ENCODE measurements at places on chromosomes 6 and 20.
A peak's percentile ranks its signal among the peaks of the same experiment; 100 is the strongest.

GRCh38 chr6:90764001-90764400 lies 177.1 kb upstream of the MAP3K7 start:
- peak; percentile 1 for DNase-seq

DNA sequence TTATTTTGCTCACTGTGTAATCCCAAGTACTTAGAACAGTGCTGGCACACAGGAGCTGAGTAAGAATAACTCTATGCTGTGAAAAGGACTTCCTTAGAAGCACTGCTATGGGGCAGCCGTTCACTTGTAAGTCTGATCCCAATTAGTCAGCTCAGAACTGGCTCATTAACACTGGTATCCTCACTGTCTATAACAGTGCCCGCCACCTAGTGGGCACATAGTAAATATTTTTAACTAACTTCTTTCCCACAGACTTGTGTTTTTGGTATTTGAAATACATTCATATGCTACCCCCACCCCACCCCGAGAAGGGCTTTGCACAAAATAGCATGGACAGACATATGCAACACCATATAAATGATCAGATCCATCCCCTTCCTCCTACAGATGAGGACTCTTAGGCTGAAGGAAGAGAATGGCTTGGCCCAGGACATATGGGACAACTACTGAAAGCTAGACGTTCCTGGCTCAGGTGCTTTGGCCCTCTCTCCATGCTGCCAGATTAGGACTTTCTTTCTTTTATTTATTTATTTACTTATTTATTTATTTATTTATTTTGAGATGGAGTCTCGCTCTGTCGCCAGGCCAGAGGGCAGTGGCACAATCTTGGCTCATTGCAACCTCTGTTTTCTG lies 47.1 kb downstream of the DST start:
- peak; percentile 77 for DNase-seq

- DNase-seq = no peak
Observed at GRCh38 chr6:22467645-22468044, 101.7 kb upstream of the HDGFL1 start.

- no peak for DNase-seq
Observed at GRCh38 chr6:154930451-154930851, 64.7 kb upstream of the TIAM2 start.

- DNase-seq = peak; percentile 47
Observed at GRCh38 chr20:43959079-43959919, 44.6 kb downstream of the TOX2 start.

DNA sequence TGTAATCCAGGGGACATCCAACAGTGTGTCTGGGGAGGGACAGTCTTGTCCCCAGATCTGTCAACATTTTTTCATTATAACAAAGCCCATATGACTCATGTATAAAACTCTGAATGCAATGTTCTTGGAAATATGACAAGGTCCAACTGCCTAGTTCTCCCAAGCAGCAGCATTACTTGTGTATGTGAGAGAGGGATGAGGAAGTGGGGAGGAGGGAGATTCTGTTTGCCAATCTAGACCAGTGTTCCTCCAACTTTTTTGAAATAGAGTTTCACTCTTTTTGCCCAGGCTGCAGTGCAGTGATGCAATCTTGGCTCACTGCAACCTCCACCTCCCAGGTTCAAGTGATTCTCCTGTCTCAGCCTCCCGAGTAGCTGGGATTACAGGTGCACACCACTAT lies 394.8 kb downstream of the DHX35 start:
- DNase-seq = peak; percentile 7

- no peak for DNase-seq
Observed at GRCh38 chr6:33187809-33188208, 4.5 kb downstream of the COL11A2 start.

GRCh38 chr6:139381216-139381865 lies 6.9 kb upstream of the CITED2 start:
- no peak for DNase-seq

- DNase-seq = peak; percentile 73
Observed at GRCh38 chr6:56911847-56912246, 43.1 kb upstream of the BEND6 start.

GRCh38 chr20:61173961-61174725 lies 77.9 kb upstream of the CDH4 start:
- peak; percentile 57 for DNase-seq

DNA sequence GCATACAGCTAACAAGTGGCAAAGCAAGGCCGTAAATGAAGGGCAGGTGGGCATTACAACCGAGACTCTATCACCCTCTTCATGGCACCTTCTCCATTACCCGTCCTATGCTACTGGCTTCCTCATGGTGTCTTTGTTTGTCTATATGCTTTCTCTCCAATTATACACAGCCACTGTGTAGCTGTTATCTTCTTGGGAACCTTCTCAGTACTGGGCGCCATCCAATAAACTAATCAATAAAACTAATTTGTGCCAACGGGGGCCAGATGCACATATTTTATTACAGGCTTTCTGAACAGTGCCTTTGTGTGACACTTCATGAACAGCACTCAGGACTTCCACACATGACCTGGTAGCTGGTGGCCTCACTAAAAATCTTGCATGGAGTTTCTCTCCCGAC lies 149.8 kb upstream of the PCSK2 start:
- no peak for DNase-seq

Measured in GM23248 (cell line).